ENCODE measurements at places on chromosomes 4 and X. TPM values are rescaled to one million over a fixed set of nuclear protein-coding genes. Genes with fewer than 3 reads are reported as not detected.

DNA sequence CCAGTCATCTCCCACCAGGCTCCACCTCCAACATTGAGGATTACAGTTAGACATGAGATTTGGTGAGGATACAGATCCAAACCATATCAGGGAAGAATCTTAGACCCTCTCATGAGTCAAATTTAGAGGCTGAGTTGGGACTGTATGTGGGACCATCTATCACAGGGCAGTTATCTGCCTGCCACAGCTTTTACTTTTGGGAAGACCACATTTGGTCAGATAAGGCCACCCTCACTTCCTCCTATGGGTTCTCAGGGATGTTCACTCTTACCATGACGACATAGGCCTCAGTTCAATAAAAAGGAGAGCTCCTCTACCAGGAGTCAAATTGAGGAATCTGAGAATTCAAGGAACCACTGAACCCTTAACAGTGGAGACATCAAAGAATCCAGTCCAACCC is 2.1 kb downstream of the MAGEB2 start:
- H3K4me3 ChIP-seq = no peak overlapping the region
- H3K36me3 ChIP-seq = no peaks in the 10 kb centered on the region
- DNase-seq = no peak
- H3K4me1 ChIP-seq = no peaks in the 10 kb centered on the region
- no peak overlapping the region for H3K27ac ChIP-seq
- H3K27me3 ChIP-seq = no peaks in the 10 kb centered on the region

- H3K4me1 ChIP-seq = no peaks in the 10 kb centered on the region
- H3K27me3 ChIP-seq = no peaks in the 10 kb centered on the region
- no peak for DNase-seq
Measured at GRCh38 chr4:87566276-87566675, 37.1 kb upstream of the SPARCL1 start.

DNA sequence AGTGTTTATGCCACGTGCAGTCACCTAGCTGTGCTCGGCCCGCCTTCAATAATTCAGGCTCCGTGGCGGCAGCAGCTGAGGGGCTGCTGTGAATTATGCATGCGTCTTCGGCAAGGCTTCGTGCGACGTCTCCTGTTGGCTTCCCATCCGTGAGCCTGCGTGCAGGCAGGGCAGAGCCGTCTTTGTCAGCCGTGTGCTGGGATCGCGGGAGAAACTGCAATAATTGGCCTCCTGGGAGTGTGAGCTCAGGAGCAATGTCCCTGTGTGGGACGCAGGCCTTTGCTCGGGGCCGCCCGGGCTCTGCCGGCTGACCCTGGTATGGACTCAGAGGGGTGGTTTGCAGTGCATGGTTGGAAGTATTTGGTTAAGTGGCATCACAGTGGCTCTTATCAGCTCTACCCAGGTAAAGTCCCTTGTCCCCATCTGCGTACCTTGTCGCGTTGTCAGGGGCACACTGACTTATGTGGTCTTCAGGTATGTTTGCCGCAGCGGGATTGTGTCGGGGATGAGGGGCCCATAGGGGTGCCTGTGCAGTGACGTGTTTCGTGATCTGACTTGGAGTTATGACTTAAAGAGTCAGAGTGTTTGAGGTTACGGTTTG is 34.5 kb upstream of the HGFAC start:
- H3K27me3 ChIP-seq = no peaks in the 10 kb centered on the region
- no peak overlapping the region for H3K4me3 ChIP-seq
- H3K27ac ChIP-seq = no peak overlapping the region
- H3K4me1 ChIP-seq = no peaks in the 10 kb centered on the region

DNA sequence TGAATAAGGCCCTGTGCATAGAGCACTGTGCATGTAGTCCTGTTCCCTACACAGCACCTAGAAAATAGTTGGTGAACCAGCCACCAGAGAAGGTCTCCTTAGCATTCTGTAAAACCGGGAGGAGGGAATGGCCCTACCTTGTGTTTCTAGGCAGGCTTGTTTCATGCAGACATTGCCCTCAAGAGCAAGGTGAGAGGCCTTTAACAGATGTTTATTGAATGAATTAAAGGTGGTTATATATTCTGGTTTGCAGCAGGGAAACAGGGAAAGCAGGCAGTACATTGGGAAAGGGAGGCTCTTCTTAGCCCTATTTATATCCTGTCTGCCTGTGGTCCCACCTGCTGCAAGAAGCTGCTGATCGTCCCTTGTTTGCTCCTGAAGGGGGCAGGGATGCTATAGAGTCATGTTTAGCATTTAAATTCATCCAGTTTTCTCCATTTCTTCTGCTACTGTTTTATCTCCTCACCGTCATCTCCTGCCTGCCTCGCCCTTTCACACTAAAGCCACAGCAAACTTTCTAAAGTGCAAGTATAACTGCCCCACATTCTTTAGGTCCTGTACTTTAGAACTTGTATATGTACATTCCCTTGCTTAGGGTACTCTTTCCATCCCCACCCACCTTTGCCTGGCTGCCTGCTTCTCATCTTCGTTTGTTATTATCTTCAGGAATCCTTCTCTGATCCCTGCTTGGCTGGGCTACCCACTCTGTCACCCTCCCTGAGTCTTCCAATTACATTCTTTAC is 60.3 kb downstream of the EGF start:
- no peaks in the 10 kb centered on the region for H3K36me3 ChIP-seq
- H3K27me3 ChIP-seq = no peaks in the 10 kb centered on the region

GRCh38 chrX:47674776-47675175 is 15.8 kb upstream of the UXT start:
- H3K27ac ChIP-seq = no peak overlapping the region
- H3K27me3 ChIP-seq = no peaks in the 10 kb centered on the region
- no peaks in the 10 kb centered on the region for H3K36me3 ChIP-seq
- no peak overlapping the region for H3K4me3 ChIP-seq
- no peak for DNase-seq

- H3K4me1 ChIP-seq = no peaks in the 10 kb centered on the region
- H3K4me3 ChIP-seq = no peak overlapping the region
- no peaks in the 10 kb centered on the region for H3K36me3 ChIP-seq
- H3K27me3 ChIP-seq = no peaks in the 10 kb centered on the region
- no peak for DNase-seq
Measured at GRCh38 chr4:14446904-14447303, 555.4 kb upstream of the CPEB2 start.

- H3K4me1 ChIP-seq = no peaks in the 10 kb centered on the region
- peak; percentile 84 for DNase-seq
- no peaks in the 10 kb centered on the region for H3K36me3 ChIP-seq
Measured at GRCh38 chrX:40172401-40173142, 74.8 kb upstream of the BCOR start.

- H3K4me3 ChIP-seq = no peak overlapping the region
- no peak overlapping the region for H3K27ac ChIP-seq
- peaks cover under 1% of the 10 kb centered on the region for H3K36me3 ChIP-seq
- no peaks in the 10 kb centered on the region for H3K27me3 ChIP-seq
Measured at GRCh38 chr4:3229964-3230363, 19.0 kb upstream of the MSANTD1 start.

GRCh38 chrX:6184900-6185515 is 43.7 kb downstream of the NLGN4X start:
- no peak overlapping the region for H3K27ac ChIP-seq
- DNase-seq = no peak
- H3K36me3 ChIP-seq = no peaks in the 10 kb centered on the region

- DNase-seq = no peak
- H3K4me3 ChIP-seq = no peak overlapping the region
- H3K27ac ChIP-seq = no peak overlapping the region
- no peaks in the 10 kb centered on the region for H3K4me1 ChIP-seq
- no peaks in the 10 kb centered on the region for H3K36me3 ChIP-seq
- no peaks in the 10 kb centered on the region for H3K27me3 ChIP-seq
Measured at GRCh38 chrX:8981723-8982122, 52.2 kb downstream of the FAM9B start.

DNA sequence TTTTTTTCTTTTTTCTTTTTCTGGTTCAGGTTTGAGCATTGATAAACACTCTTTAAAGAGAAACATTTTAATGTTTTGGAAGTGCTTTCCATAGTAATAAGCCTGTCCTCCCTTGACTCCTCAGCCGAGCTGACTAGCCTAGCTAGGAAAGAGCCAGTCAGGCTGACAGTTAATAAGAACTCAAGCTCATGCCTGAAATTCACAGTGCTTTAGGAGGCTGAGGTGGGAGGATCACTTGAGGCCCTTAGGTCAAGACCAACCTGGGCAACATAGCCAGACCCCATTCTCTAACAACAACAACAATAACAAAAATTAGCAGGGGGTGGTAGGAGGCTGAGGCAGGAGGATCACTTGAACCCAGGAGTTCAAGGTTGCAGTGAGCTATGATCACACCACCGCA is 53.4 kb upstream of the ZCCHC13 start:
- no peak overlapping the region for H3K27ac ChIP-seq
- no peaks in the 10 kb centered on the region for H3K36me3 ChIP-seq
- DNase-seq = no peak
- no peaks in the 10 kb centered on the region for H3K4me1 ChIP-seq
- H3K27me3 ChIP-seq = no peaks in the 10 kb centered on the region
- H3K4me3 ChIP-seq = no peak overlapping the region

GRCh38 chr4:48022192-48022799 is 5.7 kb downstream of the NIPAL1 start:
- DNase-seq = no peak
- no peaks in the 10 kb centered on the region for H3K27me3 ChIP-seq
- H3K27ac ChIP-seq = no peak overlapping the region
- no peaks in the 10 kb centered on the region for H3K4me1 ChIP-seq
- H3K4me3 ChIP-seq = no peak overlapping the region
- no peaks in the 10 kb centered on the region for H3K36me3 ChIP-seq

DNA sequence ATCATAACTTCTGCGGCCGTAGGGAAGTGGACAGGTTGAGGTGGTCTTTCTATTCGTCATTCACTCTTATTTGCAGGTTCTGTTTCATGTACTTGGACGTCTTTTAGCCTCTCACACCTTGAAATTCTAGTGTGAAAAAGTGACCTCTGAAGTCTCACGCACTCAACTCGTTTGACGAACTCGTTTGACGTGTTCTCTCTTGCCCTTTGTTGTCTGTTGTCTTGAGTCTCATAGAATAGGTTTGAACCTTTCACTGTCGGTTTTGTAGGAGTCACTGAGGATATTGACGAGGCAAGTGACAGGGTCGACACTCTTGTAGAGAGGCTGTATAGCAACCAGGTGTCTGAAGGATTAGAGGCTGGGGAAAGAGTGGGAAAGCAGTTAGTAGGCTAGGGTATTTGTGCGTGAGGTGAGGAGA is 1.1 kb upstream of the PGRMC2 start:
- H3K27ac ChIP-seq = no peak overlapping the region
- H3K4me1 ChIP-seq = no peaks in the 10 kb centered on the region
- H3K27me3 ChIP-seq = no peaks in the 10 kb centered on the region
- peak overlapping the region; percentile 68 for H3K4me3 ChIP-seq
- H3K36me3 ChIP-seq = no peaks in the 10 kb centered on the region
- no peak for DNase-seq

DNA sequence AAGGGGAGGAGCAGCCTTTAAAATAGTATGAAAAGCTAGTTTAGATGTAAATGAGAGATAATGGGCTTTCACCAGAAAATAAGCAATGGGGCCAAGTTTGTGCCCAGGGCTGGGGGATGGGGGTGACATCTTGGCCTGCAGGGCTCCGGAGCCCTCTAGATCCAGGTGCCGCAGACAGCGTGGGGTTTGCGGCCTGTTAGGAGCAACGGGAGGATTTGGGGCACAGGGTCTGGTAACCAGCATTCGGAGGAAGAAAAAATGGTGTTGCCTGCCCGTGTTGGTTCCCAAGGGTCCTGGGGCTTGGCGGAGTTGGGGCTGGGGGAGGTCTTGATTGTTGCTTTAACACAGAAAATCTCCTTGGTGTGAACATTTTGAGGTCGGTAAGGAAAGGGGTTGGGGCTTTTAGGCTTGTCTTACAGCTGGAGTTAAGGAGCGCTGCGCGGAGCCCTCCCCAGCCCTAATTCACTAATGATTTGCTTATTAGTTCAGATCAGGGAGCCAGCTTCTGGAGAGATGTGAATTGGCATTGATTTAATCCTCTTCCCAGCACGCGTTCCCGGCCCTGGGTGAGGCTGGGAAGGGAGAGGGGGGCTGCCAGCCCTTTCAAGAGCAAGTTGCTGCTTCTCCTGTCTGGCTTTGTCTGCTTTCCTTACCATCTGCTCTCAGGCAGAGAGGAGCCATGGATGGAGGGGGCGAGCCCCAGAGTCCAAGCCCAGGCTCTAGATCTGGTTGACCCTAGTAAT is 443.4 kb downstream of the BCOR start:
- no peak overlapping the region for H3K27ac ChIP-seq
- no peaks in the 10 kb centered on the region for H3K36me3 ChIP-seq
- H3K4me1 ChIP-seq = no peaks in the 10 kb centered on the region
- H3K4me3 ChIP-seq = no peak overlapping the region

- no peak for DNase-seq
- H3K27me3 ChIP-seq = no peaks in the 10 kb centered on the region
- no peaks in the 10 kb centered on the region for H3K36me3 ChIP-seq
- H3K4me1 ChIP-seq = peaks cover 13% of the 10 kb centered on the region
- peak overlapping the region; percentile 94 for H3K27ac ChIP-seq
Measured at GRCh38 chr4:143359644-143360193, 23.0 kb downstream of the GAB1 start.

DNA sequence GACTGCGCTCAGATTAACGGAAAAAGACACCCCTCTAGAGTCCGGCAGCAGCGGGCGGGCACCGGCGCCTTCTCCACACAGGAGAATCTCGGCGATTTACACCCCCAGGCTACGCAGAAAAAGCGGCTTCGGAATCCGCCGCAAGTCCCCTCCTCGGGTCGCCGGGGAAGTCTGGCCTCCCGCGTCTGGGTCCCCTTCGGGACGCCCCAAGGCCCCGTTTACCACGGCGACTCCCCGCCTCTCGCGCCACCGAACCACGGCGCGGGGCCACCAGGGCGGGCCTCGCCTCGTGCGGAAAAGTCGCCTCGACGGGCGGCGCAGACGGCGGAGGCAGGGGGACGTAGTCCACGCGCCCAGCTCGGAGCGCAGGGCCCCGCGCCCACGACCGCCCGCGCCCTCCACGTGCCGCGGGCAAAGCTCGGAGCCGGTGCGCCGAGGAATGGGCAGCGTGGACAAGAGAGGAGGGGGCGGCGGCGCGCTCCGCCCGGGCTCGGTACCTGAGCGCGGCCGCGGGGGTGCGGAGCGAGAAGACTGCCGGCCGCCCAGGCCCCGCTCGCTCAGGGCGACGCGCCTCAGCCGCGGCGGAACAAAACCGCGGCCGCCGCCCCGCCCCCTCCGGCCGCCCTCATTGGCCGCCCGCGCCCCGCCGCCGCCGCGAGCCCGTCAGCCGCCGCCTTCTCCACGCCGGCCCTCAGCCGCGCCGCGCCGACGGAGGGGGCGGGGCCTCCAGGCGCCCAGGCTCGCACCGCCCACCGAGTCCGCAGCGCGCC is at the start of gene FAM53A:
Gene FAM53A, minus strand, starts transcription at position 578 of the 770 bp plus-strand sequence. CDS start 15,572 bp downstream, outside the sequence.
- H3K36me3 ChIP-seq = no peaks in the 10 kb centered on the region
- H3K4me3 ChIP-seq = peak within 1 kb of the TSS; percentile 60
- H3K27ac ChIP-seq = no peak within 1 kb of the TSS
- no peaks in the 10 kb centered on the region for H3K4me1 ChIP-seq
- DNase-seq = peak; percentile 94
- no peaks in the 10 kb centered on the region for H3K27me3 ChIP-seq

RHOXF2B gene
- polyA plus RNA-seq = not detected

CLDN34 gene
- polyA plus RNA-seq = not detected

NLGN3 gene
- polyA plus RNA-seq = 1.2 TPM

SPANXN4 gene
- polyA plus RNA-seq = not detected

SEPSECS gene
- polyA plus RNA-seq = 3.3 TPM

GRIPAP1 gene
- polyA plus RNA-seq = 17.3 TPM
